ENCODE measurements at places on chromosomes 5 and 9. TPM values are rescaled to one million over a fixed set of nuclear protein-coding genes. Genes with fewer than 3 reads are reported as not detected.
A peak's percentile ranks its signal among the peaks of the same experiment; 100 is the strongest.

IL4 gene
- not detected for total RNA-seq

FSTL4 gene
- total RNA-seq, result not detected

MYO10 gene
- 30.3 TPM for total RNA-seq

FBLL1 gene
- 0.23 TPM for total RNA-seq

DNA sequence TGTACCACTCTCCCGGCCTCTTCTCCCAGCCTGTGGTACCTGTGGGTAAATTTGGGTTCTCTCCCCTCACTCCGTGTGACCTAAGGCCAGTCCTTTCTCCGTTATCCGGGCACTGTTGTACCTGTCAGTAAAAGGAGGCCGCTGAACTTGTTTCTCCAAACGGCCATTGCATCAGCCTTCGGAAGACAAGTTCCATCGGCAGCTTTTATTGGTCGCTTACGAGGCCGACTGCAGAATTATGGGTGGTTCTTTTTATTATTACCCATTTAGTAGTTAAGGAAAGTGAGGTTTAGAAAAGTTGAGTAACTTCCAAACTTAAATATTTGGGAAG lies 558 bp downstream of the GRPEL2 start:
- DNase-seq, result no peak

- DNase-seq, result peak; percentile 31
These were observed at the start of gene PCDHB2 for GRCh38 chr5:141094481-141095262. PCDHB2 (plus strand) TSS chr5:141094615; CDS start chr5:141094791, 176 bp downstream.

DNA sequence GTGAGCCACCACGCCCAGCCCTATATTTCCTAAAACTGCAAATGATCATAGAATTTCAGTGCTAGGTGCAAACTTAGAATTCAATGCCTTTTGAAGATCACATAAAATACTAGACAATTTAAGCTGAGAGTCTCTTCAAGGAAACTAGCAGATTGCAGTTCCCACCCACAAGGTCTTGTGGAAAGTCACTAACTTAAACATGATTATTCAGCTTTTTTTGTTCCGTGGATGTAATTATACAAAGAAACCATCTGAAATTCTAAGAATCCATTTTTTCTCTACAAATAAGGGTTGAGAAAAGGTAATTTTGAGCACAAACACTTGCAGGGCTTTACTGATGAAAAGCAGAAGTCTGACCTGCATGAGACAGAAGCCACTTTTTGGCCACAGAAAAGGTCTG lies 4.5 kb upstream of the LHFPL2 start:
- DNase-seq, result no peak

DNA sequence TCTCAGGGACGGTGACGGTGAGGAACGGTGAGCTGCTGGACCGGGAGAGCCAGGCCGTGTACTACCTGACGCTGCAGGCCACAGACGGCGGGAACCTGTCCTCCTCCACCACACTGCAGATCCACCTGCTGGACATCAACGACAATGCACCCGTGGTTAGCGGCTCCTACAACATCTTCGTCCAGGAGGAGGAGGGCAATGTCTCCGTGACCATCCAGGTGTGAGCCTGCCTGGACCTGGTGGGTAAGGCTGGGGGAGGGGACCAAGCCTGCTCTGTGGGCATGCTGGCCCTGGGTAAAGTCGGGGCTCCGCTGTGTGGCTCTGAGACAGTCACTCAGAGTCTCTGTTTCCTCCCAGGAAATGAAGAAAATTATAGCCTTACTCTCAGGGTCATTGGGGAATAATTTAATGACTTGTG lies 29.3 kb downstream of the CDHR2 start:
- no peak for DNase-seq

- DNase-seq, result no peak
These were observed 71.6 kb upstream of the XPA start for GRCh38 chr9:97768746-97769145.

GRCh38 chr9:3608011-3608410 lies 82.2 kb upstream of the RFX3 start:
- no peak for DNase-seq

DNA sequence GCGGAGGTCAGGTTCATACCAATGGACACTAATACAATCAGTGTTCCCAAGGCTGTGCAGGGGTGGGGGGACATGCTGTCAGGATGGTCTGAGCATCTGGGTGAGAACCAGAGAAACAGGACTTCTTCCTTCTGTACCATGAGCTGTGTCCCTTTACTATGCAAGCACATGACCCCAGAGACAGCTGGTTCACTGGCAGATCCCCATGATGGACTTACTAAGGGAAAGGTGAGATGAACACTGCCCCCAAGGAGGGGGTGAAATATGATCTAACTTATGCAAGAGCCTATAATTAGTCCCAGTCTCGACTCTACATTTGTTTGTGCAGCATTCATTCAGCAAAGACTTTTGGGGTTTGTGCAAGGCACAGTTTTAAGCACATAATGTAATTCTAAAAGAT lies 91.4 kb downstream of the LIFR start:
- DNase-seq, result no peak

DNA sequence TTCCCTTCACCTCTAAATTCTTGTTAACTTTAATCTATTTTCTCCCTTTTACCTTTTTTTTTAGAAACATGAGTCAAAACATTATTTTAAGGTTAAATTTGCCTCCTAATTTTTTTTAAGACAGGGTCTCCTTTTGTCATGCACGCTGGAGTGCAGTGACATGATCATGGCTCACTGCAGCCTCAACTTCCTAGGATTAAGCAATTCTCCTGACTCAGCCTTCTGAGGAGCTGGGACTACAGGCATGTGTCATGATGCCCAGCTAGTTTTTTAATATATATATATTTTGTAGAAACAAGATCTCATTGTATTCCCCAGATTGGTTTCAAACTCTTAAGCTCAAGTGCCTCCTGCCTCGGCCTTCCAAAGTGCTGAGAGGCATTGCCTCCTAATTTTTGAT lies 424.7 kb upstream of the FAM174A start:
- DNase-seq, result no peak
